ENCODE measurements at places on chromosomes 7 and 10. TPM values are rescaled to one million over a fixed set of nuclear protein-coding genes. Genes with fewer than 3 reads are reported as not detected.

GRCh38 chr7:88002617-88003016 is 68.6 kb downstream of the ADAM22 start:
- H3K27ac ChIP-seq: no peak overlapping the region
- H3K4me3 ChIP-seq: no peak overlapping the region
- no peaks in the 10 kb centered on the region for H3K27me3 ChIP-seq
- no peaks in the 10 kb centered on the region for H3K36me3 ChIP-seq

GRCh38 chr7:78161781-78162180 is 363.2 kb downstream of the PHTF2 start:
- DNase-seq: no peak
- H3K27ac ChIP-seq: no peak overlapping the region
- no peaks in the 10 kb centered on the region for H3K36me3 ChIP-seq
- H3K27me3 ChIP-seq: no peaks in the 10 kb centered on the region

- H3K4me3 ChIP-seq: no peak overlapping the region
- H3K36me3 ChIP-seq: no peaks in the 10 kb centered on the region
- no peak overlapping the region for H3K27ac ChIP-seq
- no peaks in the 10 kb centered on the region for H3K27me3 ChIP-seq
- no peaks in the 10 kb centered on the region for H3K4me1 ChIP-seq
These were observed 323.3 kb upstream of the ZNF32 start for GRCh38 chr10:43971981-43972380.

DNA sequence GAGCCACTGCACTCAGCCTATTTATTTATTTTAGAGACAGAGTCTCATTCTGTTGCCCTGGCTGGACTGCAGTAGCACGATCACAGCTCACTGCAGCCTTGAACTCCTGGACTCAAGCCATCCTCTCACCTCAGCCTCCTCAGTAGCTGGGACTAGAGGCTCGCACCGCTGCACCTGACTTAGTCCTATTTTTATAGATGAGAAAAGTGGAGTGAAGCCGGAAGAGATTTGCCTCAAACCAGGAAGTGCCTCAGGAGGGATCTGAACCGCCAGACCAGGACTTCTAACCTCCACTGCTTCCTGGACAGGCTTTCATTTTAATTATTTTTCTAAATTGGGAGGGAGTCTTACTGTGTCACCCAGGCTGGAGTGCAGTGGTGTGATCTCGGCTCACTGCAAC is 17.5 kb upstream of the CLIP2 start:
- no peaks in the 10 kb centered on the region for H3K27me3 ChIP-seq
- H3K4me3 ChIP-seq: no peak overlapping the region
- H3K27ac ChIP-seq: peak overlapping the region; percentile 88
- no peaks in the 10 kb centered on the region for H3K36me3 ChIP-seq

Gene SORCS3
- total RNA-seq: not detected

DNA sequence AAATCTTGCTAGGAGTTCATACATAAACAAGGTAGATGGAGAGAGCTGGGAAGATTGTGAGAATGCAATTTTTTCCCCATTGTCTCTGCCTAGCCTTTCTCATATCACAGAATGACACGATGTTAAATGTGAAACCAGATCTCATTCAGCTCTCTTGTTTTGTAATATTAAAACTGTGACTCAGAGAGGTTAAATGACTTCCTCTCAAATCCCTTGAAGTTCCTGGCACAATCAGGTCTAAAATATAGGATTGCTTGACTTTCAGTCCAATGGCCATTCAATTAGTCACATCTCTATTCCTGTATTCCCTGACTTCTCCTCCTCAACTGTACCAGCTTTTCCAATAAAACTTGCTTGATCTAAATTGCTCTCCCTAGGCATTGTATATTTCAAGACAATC is 3.1 kb downstream of the ANKRD22 start:
- H3K4me1 ChIP-seq: peaks cover 10% of the 10 kb centered on the region
- DNase-seq: peak; percentile 25
- H3K4me3 ChIP-seq: no peak overlapping the region
- no peaks in the 10 kb centered on the region for H3K27me3 ChIP-seq
- H3K27ac ChIP-seq: no peak overlapping the region
- no peaks in the 10 kb centered on the region for H3K36me3 ChIP-seq

Gene BLNK
- total RNA-seq: not detected

GRCh38 chr10:14579405-14579804 is 195.3 kb downstream of the FAM107B start:
- no peak overlapping the region for H3K4me3 ChIP-seq
- peaks cover 6% of the 10 kb centered on the region for H3K36me3 ChIP-seq
- no peaks in the 10 kb centered on the region for H3K27me3 ChIP-seq

- H3K4me3 ChIP-seq: no peak overlapping the region
- H3K27me3 ChIP-seq: no peaks in the 10 kb centered on the region
- H3K4me1 ChIP-seq: peaks cover 62% of the 10 kb centered on the region
- H3K36me3 ChIP-seq: peaks cover 73% of the 10 kb centered on the region
- no peak for DNase-seq
- no peak overlapping the region for H3K27ac ChIP-seq
These were observed 54.8 kb upstream of the AGBL3 start for GRCh38 chr7:134931487-134931886.

DNA sequence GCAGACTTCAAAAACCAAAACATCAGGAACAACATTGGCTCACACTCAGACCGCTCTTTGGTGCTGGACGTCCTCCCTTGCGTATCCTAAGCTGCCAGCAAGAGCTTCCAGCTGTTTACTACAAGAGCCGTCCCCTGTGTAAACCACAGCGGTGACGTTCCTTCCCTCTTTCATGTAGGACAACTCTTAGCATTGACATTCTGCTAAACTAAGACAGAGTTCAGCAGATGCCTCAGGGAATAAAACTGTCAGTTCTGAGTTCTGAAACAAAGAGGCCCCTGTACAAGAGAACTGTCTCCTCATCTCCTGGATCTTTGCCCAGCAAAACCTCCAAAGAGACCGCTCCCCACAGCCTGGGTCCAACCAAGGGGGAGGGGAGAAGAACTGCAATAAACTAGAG is 57.8 kb upstream of the OPALIN start:
- no peak for DNase-seq
- peaks cover 14% of the 10 kb centered on the region for H3K27me3 ChIP-seq
- H3K36me3 ChIP-seq: no peaks in the 10 kb centered on the region
- no peak overlapping the region for H3K27ac ChIP-seq
- no peaks in the 10 kb centered on the region for H3K4me1 ChIP-seq

Gene CALHM2
- total RNA-seq: not detected

Gene ACBD7
- total RNA-seq: 7.3 TPM

- H3K4me1 ChIP-seq: peaks cover 5% of the 10 kb centered on the region
- no peak overlapping the region for H3K27ac ChIP-seq
- peaks cover 31% of the 10 kb centered on the region for H3K27me3 ChIP-seq
- no peak for DNase-seq
- no peaks in the 10 kb centered on the region for H3K36me3 ChIP-seq
These were observed 3.1 kb upstream of the SFRP5 start for GRCh38 chr10:97774811-97775294.

GRCh38 chr10:18421726-18422293 is 229.6 kb downstream of the NSUN6 start:
- no peaks in the 10 kb centered on the region for H3K27me3 ChIP-seq
- no peaks in the 10 kb centered on the region for H3K4me1 ChIP-seq
- H3K4me3 ChIP-seq: no peak overlapping the region
- no peak overlapping the region for H3K27ac ChIP-seq

- H3K4me1 ChIP-seq: peaks cover 59% of the 10 kb centered on the region
- peak; percentile 72 for DNase-seq
- H3K27ac ChIP-seq: peak overlapping the region; percentile 90
- H3K36me3 ChIP-seq: peaks cover 78% of the 10 kb centered on the region
- H3K4me3 ChIP-seq: no peak overlapping the region
- no peaks in the 10 kb centered on the region for H3K27me3 ChIP-seq
These were observed 231.3 kb upstream of the CELF2 start for GRCh38 chr10:10786109-10787090.

- H3K36me3 ChIP-seq: no peaks in the 10 kb centered on the region
- H3K4me3 ChIP-seq: no peak overlapping the region
- no peaks in the 10 kb centered on the region for H3K27me3 ChIP-seq
- H3K4me1 ChIP-seq: no peaks in the 10 kb centered on the region
- DNase-seq: no peak
These were observed 8.1 kb upstream of the POLD2 start for GRCh38 chr7:44131173-44132029.

- peaks cover 12% of the 10 kb centered on the region for H3K27me3 ChIP-seq
- no peak for DNase-seq
- no peak overlapping the region for H3K4me3 ChIP-seq
- no peaks in the 10 kb centered on the region for H3K4me1 ChIP-seq
These were observed 6.6 kb downstream of the RASGEF1A start for GRCh38 chr10:43260117-43260761.

GRCh38 chr10:71708897-71709882 is 10.4 kb downstream of the C10orf105 start:
- H3K27ac ChIP-seq: no peak overlapping the region
- no peaks in the 10 kb centered on the region for H3K36me3 ChIP-seq
- DNase-seq: no peak
- no peak overlapping the region for H3K4me3 ChIP-seq
- H3K4me1 ChIP-seq: peaks cover 10% of the 10 kb centered on the region

Gene PLCE1
- total RNA-seq: 8.1 TPM

Gene ERCC6
- 7.4 TPM for total RNA-seq

Gene GPR26
- total RNA-seq: not detected

GRCh38 chr10:28761084-28761846 is 83.9 kb downstream of the BAMBI start:
- H3K27ac ChIP-seq: no peak overlapping the region
- no peaks in the 10 kb centered on the region for H3K27me3 ChIP-seq
- no peaks in the 10 kb centered on the region for H3K4me1 ChIP-seq
- no peak overlapping the region for H3K4me3 ChIP-seq

Gene TMEM196
- total RNA-seq: not detected

Data from SJSA1 (cell line).